ENCODE measurements at places on chromosomes 4 and X.

DNA sequence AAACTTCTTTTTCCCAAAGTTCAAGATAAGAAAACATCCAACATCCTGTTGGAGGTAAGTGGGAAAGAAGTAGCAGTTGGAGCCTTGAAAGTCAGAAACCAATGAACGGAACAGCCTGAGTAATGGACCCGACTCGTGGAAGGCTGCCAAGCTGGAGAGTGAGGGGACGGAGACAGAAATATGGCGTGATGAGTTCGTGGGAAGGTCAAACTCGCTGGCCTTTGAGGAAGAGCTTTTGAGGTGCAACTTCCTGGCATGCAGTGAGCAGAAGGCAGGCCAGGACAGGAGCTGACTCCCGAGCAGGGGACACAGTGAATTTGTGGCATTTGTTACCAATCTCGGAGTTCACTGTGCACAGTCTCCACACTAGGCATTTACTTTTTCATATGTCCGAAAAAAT lies 1.0 kb upstream of the TRIML1 start:
- no peak for DNase-seq

- DNase-seq = no peak
These were observed 75.9 kb upstream of the ATP8A1 start for GRCh38 chr4:42732776-42733175.

GRCh38 chr4:96073461-96073860 lies 233.6 kb downstream of the PDHA2 start:
- no peak for DNase-seq

GRCh38 chr4:3644849-3645627 lies 112.8 kb upstream of the LRPAP1 start:
- DNase-seq = no peak

GRCh38 chr4:58247792-58248191 lies 1137.6 kb upstream of the IGFBP7 start:
- DNase-seq = no peak

- no peak for DNase-seq
These were observed 45.4 kb downstream of the MBNL3 start for GRCh38 chrX:132443196-132444135.

GRCh38 chr4:88697141-88697540 lies 488 bp downstream of the NAP1L5 start:
- DNase-seq = no peak

DNA sequence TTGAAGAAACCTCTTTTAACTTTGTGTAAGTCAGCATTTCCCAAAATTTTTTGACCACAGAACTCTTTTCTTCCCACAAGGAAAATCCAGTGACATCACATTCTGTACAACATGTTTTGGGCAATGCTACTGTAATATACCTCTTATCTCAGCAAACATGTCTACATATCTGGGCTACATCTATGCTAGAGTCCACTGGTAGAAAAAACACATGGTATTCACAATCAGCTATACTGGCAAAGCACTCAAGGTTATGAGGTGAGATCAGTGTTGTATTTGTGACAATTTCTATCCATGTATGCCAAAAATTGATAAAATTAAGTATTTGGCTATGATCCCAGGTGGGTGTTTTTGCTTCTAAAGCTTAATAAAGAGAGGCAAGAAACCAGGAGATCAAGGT lies 98.0 kb downstream of the ATP11C start:
- no peak for DNase-seq

Measured in breast epithelium (tissue), 4 donors.